Thyroid gland (tissue), 4 donors: ENCODE measurements at places on chromosomes 6 and 20. TPM values are rescaled to one million over a fixed set of nuclear protein-coding genes. Genes with fewer than 3 reads are reported as not detected.
A peak's percentile ranks its signal among the peaks of the same experiment; 100 is the strongest.

TNF gene
- not detected for total RNA-seq

SNPH gene
- 9.3 TPM for total RNA-seq

FAM83B gene
- total RNA-seq: 20.3 TPM

HMGN3 gene
- total RNA-seq: 101 TPM

- H3K27me3 ChIP-seq: no peaks in the 10 kb centered on the region
- H3K4me3 ChIP-seq: no peak overlapping the region
- no peak for DNase-seq
- no peak overlapping the region for H3K27ac ChIP-seq
- no peaks in the 10 kb centered on the region for H3K4me1 ChIP-seq
Measured at GRCh38 chr20:61859767-61860166, 205.9 kb downstream of the TAF4 start.

- H3K27ac ChIP-seq: no peak overlapping the region
- H3K4me1 ChIP-seq: no peaks in the 10 kb centered on the region
- no peak overlapping the region for H3K4me3 ChIP-seq
- no peaks in the 10 kb centered on the region for H3K27me3 ChIP-seq
- H3K36me3 ChIP-seq: no peaks in the 10 kb centered on the region
Measured at GRCh38 chr6:104796031-104796785, 63.5 kb downstream of the HACE1 start.

- no peak overlapping the region for H3K4me3 ChIP-seq
- H3K36me3 ChIP-seq: no peaks in the 10 kb centered on the region
- DNase-seq: no peak
- no peak overlapping the region for H3K27ac ChIP-seq
Measured at GRCh38 chr6:55892749-55893357, 17.5 kb upstream of the BMP5 start.

- no peak for DNase-seq
- no peak overlapping the region for H3K4me3 ChIP-seq
- peaks cover 12% of the 10 kb centered on the region for H3K4me1 ChIP-seq
- H3K36me3 ChIP-seq: no peaks in the 10 kb centered on the region
Measured at GRCh38 chr6:154960854-154961530, 34.1 kb upstream of the TIAM2 start.

GRCh38 chr6:166660157-166660688 lies 33.2 kb upstream of the RPS6KA2 start:
- DNase-seq: no peak
- no peak overlapping the region for H3K4me3 ChIP-seq
- H3K4me1 ChIP-seq: peaks cover 15% of the 10 kb centered on the region
- no peaks in the 10 kb centered on the region for H3K27me3 ChIP-seq
- H3K36me3 ChIP-seq: no peaks in the 10 kb centered on the region

DNA sequence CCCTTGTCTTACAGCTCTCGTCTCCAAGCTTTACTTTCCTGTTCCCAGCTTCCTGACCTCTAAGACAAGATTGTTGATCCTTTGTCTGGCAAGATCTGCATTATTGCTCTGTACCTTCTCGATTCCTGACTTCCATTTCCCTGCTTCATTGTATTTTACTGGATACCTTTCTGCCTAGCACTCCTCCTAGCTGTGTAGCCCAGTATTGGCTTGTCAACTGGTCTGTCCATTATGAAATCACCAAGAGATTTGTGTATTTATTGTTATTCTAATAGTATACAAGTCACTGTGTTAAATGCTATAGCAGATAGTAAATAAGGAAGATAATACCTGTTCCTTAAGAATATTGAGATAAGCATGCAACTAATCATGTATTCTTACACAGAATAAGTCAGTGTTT lies 305.4 kb downstream of the CDKAL1 start:
- H3K36me3 ChIP-seq: no peaks in the 10 kb centered on the region
- DNase-seq: no peak
- no peak overlapping the region for H3K27ac ChIP-seq

- H3K36me3 ChIP-seq: no peaks in the 10 kb centered on the region
- H3K27ac ChIP-seq: peak overlapping the region; percentile 60
- peak overlapping the region; percentile 65 for H3K4me3 ChIP-seq
- peak; percentile 22 for DNase-seq
- H3K27me3 ChIP-seq: no peaks in the 10 kb centered on the region
Measured at GRCh38 chr6:17281497-17282481, 628 bp downstream of the RBM24 start.

DNA sequence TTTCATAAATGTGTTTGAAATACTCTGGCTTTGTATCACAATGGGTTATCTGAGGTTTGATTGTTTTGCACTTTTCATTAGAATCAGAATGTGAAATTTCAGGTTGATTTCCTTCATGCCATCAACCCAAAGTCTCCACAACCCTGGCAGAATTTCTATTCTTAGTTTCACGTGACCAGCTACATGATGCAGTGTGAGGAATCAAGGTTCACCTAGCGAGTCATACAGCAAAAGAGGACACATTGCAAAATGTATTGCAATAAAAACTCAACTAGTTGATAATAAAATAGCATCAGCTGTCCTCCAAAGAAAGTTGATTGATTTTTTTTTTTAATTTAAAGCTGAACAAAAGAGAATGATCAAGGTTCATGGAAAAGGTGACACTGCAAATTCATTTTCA lies 2.2 kb downstream of the HAO1 start:
- no peak overlapping the region for H3K4me3 ChIP-seq
- no peak for DNase-seq
- peaks cover 3% of the 10 kb centered on the region for H3K4me1 ChIP-seq
- H3K27ac ChIP-seq: no peak overlapping the region

GRCh38 chr6:82866446-82866845 lies 199.2 kb downstream of the UBE3D start:
- no peaks in the 10 kb centered on the region for H3K36me3 ChIP-seq
- no peaks in the 10 kb centered on the region for H3K4me1 ChIP-seq
- no peaks in the 10 kb centered on the region for H3K27me3 ChIP-seq
- no peak overlapping the region for H3K4me3 ChIP-seq
- no peak for DNase-seq

DNA sequence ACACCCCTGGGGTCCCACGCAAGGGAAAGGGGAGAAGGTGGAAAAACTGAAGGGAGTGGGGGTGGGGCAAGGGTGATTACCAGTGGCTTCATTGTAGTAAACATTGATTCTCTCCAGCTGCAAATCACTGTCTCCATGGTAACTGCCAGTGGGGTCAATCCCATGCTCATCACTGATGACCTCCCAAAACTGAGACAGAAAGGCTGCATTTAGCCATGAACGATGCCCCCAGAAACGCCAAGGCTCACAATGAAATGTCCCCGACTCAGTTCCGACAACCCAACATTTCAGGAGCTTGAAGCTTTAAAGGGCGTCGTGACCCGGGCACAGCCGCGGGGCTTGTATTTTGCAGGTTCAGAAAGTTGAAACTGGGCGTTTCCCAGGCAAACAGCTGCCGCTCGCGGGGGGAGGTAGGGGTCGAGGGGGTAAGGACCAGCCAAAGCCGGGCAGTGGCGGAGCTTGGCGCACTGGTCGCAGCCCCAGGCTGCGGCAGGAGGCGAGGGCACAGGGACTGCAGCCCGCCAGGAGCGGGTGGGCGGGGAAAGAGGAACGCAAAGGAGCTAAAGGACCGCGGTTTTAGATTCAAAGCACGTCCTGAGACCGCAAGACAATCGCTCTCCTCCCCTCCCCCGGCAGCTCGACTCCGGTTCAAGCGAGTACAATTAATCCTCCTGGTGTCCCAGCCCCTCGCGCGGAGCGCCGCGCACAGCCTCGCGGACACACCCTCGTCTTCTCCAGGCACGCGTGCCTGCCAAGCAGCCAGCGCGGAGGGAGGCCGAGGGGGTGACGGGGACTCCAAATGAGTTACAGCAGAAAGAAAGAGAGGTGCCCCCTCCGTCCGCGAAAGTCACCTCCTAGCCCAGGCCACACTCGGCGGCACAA lies 731 bp downstream of the TUBB2B start:
- peaks cover 47% of the 10 kb centered on the region for H3K4me1 ChIP-seq
- peaks cover 15% of the 10 kb centered on the region for H3K27me3 ChIP-seq

- H3K27me3 ChIP-seq: no peaks in the 10 kb centered on the region
- no peaks in the 10 kb centered on the region for H3K36me3 ChIP-seq
- no peaks in the 10 kb centered on the region for H3K4me1 ChIP-seq
Measured at GRCh38 chr20:32603046-32603726, 18.1 kb upstream of the NOL4L start.

DNA sequence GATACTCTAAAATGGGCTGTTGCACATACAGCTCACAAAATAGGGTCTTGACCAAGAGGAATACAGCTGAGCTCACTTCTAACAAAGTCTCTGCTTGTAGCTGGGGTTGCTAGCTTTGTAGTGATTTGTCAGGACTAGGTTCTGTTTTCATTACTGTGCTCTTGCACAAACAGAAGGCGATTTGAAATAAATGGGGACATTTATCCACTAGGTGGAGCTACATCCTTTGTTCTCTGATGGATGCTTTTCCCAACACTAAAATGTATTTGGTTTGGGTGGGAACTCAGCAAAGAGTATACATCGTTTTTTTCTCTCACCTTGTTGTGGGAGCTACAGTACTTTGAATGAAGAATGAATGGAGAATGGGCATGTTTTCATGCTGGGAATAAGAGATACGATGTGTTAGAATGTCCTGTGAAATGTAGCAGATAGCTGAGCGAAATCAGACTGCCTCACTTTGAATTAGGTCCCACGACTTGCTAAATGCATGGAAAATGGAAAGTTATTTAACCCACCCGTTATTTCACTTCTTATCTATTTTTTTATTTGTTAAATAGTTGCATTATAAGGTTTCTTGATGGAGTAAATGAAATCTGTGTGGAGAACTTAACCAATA lies 494.7 kb upstream of the MAP3K7 start:
- H3K27ac ChIP-seq: no peak overlapping the region
- H3K4me3 ChIP-seq: no peak overlapping the region
- DNase-seq: no peak
- no peaks in the 10 kb centered on the region for H3K4me1 ChIP-seq

DNA sequence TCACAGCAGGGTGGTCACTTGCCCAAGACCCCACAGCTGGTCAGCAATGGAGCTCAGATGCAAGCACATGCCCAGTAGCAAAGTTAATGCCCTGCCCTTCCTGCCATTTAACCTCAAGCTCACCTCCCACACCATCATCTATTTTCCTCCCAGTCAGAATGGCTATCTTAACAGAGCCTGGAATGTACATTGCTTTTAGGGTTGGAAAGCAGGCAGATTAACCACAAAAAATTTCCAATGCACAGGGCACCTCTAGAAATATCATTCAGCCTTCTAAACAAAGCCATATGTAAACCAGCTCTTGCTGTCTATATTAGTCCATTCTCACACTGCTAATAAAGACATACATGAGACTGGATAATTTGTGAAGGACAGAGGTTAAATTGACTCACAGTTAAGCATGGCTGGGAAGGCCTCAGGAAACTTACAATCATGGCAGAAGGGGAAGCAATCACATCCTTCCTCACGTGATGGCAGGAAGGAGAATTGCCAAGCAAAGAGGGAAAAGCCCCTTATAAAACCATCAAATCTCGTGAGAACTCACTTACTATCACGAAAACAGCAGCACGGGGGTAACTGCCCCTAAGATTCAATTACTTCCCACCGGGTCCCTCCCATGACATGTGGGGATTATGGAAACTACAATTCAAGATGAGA lies 106.9 kb downstream of the FYN start:
- peaks cover 30% of the 10 kb centered on the region for H3K4me1 ChIP-seq
- no peaks in the 10 kb centered on the region for H3K27me3 ChIP-seq
- DNase-seq: no peak
